ENCODE measurements at places on chromosomes 5 and 9. TPM values are rescaled to one million over a fixed set of nuclear protein-coding genes. Genes with fewer than 3 reads are reported as not detected.

DNA sequence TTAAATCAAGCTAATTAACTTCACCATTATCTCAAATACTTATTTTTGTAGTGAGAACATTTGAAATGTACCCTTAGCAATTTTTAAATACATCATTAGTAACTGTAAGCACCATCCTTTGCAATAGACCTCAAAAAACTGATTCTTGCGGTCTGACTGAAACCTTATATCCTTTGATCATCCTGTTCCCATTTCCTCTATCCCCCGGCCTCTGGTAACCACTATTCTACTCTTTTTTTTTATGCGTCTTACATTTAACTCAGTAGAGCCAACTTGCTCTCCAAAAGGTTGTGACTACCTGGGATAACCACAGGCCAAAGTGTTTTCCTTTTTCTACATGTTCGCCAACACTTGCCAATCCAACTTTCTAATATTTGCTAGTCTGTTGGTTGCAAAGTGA, 106.1 kb downstream of the IRX1 start:
- no peak for DNase-seq

GRCh38 chr5:118889165-118889564, 99.2 kb downstream of the DTWD2 start:
- DNase-seq = no peak

- DNase-seq = no peak
These were observed 34.7 kb downstream of the SLC6A7 start for GRCh38 chr5:150224483-150225027.

DNA sequence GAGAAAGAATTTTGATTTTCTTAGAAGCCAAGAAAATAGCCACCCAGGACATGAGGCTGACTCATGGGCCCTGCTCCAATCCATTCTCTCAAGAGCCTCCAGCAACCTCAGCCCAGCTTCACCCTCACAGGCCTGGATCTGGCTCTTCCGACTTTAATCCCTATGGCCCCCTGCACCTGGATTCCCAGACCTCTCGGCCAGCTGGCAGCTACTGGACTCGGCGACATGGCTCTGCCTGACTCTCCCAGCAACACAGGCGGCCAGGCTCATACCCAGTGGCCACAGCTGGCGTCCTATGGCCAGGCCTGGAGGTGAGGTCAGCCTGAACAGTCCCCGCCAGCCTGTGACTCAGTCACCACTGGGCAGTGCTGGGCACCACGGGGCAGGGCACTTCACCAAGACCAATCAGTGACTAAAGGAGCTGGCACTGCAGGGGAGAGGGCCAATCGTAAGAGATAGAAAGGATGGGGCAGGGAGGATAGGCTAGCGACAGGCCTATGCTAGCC, 6.2 kb upstream of the PDLIM4 start:
- DNase-seq = no peak

DNA sequence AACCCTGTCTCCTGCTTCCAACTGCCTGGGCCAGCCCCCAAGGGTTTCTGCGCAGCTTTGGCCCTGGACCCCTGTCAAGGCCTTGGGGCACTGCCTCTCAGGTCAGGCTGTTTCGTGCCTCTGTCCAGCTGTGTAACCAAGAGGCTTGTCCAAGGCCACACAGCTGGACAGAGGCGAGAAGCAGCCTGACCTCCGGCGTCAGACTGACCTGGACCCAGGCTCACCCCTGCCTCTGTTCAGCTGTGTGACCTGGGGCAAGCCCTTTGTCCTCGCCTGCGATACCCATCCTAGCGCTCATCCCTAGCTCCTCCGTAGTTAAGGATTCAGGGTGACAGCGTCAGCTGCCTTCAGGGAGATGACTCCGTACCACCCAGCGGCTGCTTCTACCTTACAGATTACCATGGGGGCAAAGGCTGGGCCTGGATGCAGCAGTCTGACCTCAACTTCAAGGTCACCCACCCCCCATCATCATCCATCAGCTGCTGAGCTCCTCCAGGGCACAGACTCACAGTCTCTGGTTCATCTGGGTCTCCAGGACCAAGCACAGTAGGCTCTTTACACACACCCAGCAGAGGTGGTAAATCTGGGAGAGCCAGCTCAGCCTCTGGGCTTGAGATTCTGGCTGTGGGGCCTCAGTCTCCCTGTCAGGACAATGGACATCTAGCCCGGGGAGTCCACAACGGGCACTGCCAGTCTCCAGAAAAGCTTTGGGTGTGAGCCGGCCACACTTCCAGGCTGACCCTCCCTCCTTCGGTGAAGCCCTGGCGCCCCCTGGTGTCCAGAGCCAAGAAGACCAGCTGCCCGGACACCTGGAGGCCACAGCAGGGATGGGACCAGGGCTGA, 7.9 kb downstream of the AK1 start:
- peak; percentile 94 for DNase-seq

- DNase-seq = no peak
These were observed 17.2 kb upstream of the ROR2 start for GRCh38 chr9:91967259-91967658.

GRCh38 chr9:122546196-122546595, 6.7 kb upstream of the OR1N2 start:
- no peak for DNase-seq

Gene LCN10
- total RNA-seq = 0.94 TPM

Gene BBLN
- 154 TPM for total RNA-seq

Measured in PC-9 (cell line).